ELR (cell line): ENCODE measurements at places on chromosomes 12 and 14.

DNA sequence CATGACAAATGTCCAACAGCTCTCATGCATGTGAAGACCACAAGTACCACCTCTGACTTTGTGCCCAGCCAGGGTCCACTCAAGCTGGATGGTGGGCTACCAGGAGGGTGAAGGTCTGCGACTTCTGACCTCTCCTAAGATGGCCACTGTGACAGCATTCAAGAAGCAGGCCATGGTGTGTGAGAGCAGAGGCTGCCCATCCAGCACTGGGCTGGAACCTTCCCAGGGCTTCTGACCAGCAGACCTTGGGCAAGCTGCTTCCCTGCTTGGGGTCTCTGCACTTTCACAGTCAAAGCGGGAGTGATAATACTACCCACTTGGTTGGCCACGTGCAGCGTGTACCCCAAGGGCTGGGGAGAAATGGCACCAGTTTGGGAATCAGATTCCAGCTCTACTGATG lies 10.4 kb downstream of the MMAB start:
- DNase-seq: no peak

DNA sequence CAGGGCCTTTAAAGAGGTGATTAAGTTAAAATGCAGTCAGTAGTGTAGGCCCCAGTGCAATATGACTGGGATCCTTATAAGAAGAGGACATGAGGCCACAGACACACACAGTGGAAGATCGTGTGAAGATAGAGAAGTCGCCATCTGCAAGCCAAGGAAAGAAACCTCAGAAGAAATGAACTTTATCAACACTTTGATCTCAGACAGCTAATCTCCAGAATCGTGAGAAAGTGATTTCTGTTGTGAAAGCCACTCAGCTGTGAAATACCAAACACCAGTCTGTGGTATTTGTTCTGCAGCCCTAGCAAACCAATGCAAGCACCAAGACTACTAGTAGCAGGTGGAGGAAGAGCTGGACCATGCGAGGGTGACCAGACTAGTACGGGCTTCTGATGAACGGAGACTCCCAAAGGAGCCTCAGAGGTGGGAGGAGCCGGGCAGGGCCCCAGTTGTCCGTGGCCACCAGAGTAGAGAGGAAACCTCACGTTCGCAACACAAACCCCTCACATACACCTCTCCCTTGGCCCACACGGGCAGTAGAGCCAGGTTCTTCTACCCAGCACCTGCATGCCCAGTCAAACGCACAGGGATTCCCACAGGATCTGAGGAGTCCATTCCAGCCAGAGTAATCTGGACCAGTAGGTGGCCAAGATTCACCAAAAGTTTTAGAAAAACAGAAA lies 243.0 kb downstream of the TTC8 start:
- no peak for DNase-seq

- no peak for DNase-seq
Measured at GRCh38 chr14:75650253-75651058, 10.2 kb downstream of the ERG28 start.

DNA sequence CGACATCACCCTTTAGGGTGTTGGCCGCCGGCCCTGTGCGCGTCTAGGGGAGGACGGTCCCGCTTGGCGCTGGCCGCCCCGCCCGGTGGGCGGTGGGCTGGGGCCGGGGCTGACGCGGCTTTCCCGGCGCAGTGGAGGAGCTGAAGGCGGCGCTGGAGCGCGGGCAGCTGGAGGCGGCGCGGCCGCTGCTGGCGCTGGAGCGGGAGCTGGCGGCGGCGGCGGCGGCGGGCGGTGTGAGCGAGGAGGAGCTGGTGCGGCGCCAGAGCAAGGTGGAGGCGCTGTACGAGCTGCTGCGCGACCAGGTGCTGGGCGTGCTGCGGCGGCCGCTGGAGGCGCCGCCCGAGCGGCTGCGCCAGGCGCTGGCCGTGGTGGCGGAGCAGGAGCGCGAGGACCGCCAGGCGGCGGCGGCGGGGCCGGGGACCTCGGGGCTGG lies 3.6 kb downstream of the TNFAIP2 start:
- DNase-seq: no peak

- no peak for DNase-seq
Measured at GRCh38 chr12:96456265-96456974, 33.0 kb upstream of the CFAP54 start.

DNA sequence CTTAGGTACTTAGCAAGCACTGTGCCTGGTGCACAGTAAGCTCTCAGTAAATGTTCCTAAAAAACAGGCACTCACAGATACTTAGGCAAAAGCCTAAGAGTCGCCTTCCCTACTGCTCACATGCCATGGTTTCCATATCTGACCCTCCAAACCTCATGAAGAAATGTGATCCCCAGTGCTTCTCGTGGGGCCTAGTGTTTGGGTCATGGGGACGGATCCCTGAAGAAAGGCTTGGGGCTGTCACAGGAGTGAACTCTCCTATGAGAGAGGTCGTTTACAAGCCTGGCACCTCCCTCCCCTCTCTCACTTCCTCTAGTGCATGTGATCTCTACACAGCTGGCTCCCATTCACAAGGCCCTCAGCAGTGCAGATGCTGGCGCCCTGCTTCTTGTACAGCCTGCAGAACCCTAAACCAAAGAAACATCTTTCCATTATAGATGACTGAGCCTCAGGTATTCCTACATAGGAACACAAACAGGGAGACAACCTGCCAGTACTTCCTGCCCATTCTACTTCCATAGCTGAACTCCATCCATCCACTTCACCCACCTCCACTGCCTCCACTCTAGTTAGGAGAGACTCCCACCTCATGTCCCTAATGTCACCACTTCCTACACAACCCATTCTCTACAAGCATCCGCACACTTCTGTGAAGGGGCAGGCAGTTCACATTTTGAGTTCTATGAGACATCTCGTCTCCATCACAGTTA lies 2.9 kb downstream of the SLC15A4 start:
- no peak for DNase-seq
